MCF 10A (cell line): ENCODE measurements at places on chromosomes 12 and 14. TPM values are rescaled to one million over a fixed set of nuclear protein-coding genes. Genes with fewer than 3 reads are reported as not detected.

DNA sequence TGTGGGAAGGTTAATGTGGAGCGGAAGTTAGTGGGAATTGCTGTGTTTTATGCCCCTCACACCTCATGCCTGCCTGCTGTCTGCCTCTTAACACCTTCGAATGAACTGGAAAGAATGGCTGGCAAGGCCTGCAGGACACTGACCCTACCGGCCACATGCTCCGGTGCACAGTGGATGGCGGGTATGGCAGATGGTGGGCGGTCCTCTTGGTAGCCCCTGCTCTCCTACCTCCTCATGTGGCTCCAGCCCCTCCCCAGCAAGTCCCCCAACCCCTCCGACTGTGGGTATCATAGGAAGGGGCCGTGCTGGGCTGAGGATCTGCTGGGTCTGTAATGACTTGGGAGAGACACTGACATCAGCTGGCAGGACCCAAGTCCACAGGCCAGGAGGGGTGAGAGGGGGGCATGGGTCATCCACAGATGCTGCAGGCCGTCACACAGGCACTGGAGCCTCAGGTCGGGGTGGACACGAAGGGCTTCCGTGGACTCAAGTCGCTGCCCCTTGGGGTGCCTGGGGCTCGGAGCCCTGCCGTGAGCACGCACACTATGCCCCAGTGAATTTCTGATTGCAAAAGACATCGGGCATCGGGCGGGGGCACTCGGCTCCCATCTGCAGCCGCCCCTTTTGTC lies 77.4 kb downstream of the KIF26A start:
- no peak for DNase-seq

- DNase-seq: peak; percentile 69
Observed at GRCh38 chr14:21039585-21040369, 2.4 kb upstream of the RNASE7 start.

SRRM4 gene
- total RNA-seq: not detected in 2 replicates

SDS gene
- not detected in 2 replicates for total RNA-seq

- DNase-seq: no peak
Observed at GRCh38 chr14:98743536-98743935, 528.5 kb downstream of the BCL11B start.

GRCh38 chr12:109310247-109311125 lies 1.4 kb upstream of the FOXN4 start:
- DNase-seq: no peak
